CD4-positive, alpha-beta memory T cell (primary cell): ENCODE measurements at places on chromosomes 12 and 14.

DNA sequence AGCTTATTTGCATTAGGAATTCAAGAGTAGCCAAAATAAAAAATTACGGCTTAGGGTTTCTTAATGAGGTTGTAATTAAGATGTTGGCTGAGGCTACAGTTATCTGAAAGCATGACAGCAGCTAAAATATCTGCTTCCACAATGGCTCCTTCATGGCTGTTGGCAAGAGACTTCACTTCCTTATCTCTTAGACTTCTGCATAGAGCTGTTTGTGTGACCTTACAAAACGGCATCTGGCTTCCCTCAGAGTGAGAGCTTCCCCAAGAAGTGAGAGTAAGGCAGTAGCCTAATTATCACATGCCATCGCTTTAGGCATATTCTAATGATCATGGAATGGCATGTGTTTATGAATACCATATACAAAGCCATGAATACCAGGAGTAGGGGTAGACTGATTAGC is 57.6 kb downstream of the CCDC59 start:
- DNase-seq = no peak

- no peak for DNase-seq
Measured at GRCh38 chr12:5026342-5026938, 17.2 kb upstream of the KCNA5 start.

GRCh38 chr14:34072921-34073320 is 122.0 kb upstream of the EGLN3 start:
- no peak for DNase-seq

DNA sequence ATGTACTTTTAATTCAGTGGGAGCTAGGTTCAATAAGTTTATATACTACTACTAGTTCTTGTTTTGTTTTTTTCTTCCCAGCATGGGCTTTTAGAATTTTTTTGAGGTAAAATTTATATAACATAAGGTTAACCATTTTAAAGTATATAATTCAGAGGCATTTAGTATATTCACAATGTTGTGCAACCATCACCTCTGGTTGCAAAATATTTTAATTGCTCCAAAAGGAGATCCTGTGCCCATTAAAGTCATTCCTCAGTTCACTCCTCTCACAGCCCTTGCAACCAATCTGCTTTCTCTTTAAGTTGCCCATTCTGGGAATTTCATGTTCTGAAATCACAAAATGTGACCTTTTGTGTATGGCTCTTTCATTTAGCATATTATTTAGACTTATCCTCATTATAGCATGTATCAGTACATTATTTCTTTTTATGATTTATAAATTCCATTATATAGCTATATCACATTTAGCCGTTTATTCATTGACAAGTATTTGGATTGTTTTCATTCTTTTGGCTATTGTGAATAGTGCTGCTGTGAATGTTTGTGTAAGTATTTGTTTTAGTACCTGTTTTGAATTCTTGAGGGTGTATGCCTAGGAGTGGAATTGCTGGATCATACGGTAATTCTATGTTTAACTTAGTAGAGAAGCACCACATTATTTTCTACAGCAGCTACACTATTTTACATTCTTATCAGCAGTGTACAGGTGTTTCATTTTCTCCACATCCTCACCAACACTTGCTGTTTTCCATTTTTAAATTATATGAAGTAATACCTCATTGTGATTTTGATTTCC is 59.1 kb downstream of the ARHGAP5 start:
- DNase-seq = no peak

DNA sequence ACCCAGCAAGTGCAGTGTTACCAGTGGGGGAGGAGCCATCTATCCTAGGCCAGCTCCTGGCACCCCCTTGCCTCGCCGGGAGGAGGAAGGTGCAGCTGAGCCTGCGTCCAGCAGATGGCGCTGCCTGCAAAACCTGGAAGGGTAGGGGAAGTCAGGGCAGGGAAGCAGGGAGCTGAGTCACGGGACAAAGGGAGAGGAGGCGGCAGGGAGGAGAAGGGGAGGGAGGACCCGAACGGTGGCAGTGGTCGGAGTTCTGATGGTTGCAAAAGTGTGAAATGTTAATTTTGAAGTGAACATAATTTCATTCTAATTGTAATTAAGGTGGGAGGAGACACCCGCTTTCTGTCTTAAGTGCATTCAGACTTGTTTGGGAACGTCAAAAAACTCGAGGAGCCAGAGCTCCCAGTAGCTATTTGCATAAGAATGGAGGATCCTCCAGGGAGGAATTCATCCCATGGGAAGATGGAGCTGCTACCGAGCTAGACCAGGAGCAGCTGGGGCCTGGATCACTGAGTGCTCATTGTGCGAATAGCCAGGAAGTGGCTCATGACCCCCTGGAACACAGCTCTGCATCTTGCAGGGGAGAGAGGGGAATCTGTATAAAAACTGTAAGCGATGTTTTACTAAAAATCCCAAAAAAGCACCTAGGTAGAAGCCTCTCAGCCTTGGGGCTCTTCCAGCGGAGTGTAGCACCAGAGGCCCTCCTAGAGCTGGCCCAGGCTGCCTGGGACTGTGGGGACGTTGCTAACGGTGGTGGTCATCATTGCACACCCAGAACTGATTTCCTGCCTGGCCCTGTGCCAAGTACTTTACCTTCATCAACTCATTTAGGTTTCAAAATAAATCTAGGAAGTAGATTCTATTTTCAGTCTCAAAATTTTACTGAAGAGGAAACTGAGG is 59.5 kb downstream of the EMP1 start:
- DNase-seq = peak; percentile 57

DNA sequence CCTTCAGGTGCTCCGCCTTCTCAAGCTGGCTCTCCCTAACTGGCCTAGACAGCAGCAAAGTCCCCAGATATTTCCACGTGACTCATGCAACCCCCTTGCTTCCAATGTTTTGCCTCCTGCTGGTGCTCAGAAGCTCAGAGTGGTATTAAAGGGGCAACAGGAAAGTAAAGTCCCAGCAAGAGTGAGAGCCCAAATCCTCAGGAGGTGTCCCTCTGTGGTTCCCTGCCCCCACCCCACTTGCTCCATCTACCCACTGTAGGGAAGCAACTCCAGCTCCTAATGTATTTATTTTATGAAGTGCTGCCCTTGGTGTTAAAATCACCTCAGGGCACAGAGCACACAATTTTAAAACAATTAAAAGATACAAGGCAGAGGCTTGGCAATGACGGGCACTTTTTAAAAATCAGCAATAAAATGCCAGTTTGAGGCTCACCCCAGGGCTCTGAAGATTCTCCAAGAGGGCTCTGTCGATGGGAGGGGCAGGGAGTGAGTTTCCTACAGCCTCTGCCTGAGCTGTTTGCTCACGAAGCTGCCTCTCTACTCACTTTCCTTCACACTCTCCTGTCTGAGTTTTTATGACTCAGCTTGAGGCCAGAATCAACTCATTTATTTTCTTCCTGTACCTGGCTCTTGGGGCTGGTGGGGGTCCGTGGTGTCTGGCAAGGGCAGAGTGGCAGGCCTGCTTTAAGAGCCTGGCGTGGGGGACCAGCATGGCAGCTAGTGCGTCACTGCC is 81.9 kb upstream of the MAX start:
- DNase-seq = no peak
